Activated CD8-positive, alpha-beta memory T cell treated with anti-CD3 and anti-CD28 coated beads for 4 hours (primary cell): ENCODE measurements at places on chromosomes 5 and 9.

GRCh38 chr5:114418176-114419066 lies 56.6 kb downstream of the KCNN2 start:
- DNase-seq: no peak

- DNase-seq: no peak
Observed at GRCh38 chr9:27487128-27487640, 36.9 kb upstream of the IFNK start.

DNA sequence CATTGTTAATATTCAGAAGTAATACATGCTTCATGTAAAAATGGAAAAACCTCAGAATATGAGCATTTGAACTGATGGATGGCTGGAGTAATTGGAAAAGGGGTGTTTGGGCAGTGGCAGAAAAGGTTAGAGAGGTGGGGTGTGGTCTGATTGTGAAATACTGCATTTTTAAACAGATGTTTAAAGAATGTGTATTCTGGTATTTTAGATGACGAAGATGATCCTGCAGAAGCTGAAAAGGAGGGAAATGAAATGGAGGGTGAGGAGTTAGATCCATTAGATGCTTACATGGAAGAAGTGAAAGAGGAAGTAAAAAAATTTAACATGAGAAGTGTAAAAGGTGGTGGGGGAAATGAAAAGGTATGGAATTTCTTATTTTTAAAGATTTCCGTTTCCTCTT lies 18.8 kb downstream of the DDX46 start:
- DNase-seq: no peak

- DNase-seq: no peak
Observed at GRCh38 chr9:78676009-78676408, 379.1 kb downstream of the PSAT1 start.
